ENCODE measurements at places on chromosomes 3 and 15. TPM values are rescaled to one million over a fixed set of nuclear protein-coding genes. Genes with fewer than 3 reads are reported as not detected.

CDCP1 gene
- 0.36 TPM for total RNA-seq

BRPF1 gene
- total RNA-seq: 62.3 TPM

GOLGA8T gene
- 1.7 TPM for total RNA-seq

GRCh38 chr15:41494922-41495735 lies 1.5 kb downstream of the ITPKA start:
- DNase-seq: no peak

DNA sequence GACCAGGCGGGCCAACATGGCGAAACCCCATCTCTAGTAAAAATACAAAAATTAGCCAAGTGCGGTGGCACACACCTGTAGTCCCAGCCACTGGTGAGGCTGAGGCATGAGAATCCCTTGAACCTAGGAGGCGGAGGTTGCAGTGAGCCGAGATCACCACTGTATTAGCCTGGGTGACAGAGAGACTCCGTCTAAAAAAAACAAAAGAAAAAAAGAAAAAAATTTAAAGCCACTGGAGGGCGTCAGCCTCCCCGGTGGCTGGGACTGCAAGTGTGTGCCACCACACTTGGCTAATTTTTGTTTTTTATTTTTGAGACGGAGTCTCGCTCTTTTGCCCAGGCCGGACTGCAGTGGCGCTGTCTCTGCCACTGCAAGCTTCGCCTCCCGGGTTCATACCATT lies 7.9 kb downstream of the RTF1 start:
- DNase-seq: no peak

DNA sequence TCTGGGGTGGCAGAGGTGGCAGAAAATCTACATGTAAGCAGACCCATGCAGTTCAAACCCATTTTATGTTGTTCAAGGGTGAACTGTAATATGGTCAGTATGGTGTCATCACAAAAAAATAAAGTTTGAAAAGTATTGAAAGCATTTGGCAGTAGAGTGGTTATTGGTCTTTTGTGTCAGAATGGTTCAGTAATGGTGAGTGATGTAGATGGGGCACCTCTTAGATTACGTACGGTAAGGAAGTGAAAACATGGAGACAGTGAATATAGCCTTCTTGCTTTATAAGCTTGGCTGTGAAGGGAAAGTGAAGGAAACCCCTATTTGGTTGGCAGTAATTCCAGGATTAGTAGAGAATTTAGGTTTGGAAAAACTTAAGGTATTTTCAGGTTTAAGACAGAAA lies 17.2 kb upstream of the CCNB2 start:
- DNase-seq: no peak
